AG04450 (cell line): ENCODE measurements at places on chromosomes 5 and 9.

DNA sequence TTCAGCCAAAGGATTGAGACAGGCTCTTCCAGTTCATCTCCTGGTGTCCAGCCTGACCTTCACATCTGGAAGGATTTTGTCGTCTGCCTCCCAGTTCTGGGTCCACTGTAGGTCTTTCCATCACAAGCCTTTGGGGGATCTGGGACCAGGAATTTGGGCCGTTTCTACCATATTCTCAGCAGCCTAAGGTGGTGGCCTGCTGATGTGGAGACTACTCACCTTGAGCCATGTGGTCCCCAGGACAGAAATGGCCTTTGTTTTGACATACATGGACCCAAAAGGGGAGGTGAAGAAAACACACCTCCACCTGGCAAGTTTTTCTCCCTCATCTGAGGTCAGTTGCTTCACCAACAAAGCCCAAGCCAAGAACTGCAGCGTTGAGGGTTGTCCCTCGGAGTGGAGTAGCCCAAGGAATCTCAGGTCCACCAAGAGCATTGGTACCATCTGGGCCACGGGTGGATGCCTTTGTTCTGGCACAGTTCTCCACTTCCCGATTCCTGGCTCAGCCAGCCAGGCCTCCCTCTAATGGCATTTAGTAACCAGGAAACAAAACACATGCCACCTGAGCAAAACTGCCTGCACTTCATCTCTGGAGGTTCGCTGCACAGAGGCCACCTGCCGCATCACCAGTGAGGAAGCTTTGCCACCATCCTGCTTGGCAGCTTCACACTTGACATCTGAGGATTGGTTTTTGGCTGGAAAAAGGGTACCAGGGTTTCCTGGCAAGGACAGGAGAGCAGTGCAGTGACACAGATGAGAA, 24.7 kb downstream of the AMBP start:
- no peak for DNase-seq

- DNase-seq = no peak
Measured at GRCh38 chr9:106417685-106418084, 445.3 kb upstream of the ZNF462 start.

DNA sequence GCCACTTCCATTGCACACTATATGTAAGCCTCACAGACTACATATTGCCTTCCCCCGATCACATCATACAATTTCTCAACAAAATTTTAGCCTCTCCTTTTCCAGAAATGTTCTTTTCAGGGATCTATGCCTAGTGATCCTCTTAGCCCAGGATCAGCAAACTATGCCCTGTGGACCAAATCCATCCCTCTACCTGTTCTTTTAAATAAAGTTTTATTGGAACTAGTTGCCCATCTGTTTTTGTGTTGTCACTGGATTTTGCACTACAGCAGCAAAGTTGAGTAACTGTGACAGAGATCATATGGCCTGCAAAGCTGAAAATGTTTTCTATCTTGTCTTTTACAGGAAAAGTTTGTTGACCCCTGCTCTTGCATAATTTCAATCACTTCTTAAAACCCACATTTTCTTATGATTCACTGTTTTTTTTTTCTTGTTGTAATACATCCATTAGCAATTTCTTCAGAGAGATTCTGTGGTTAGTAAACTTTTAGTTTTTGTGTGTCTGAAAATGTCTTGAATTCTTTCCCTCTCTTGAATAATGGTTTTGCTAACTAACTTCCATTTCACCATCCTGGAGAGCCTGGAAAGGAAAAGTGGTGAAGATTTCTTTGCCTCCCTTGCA, 7.1 kb downstream of the TXNDC8 start:
- DNase-seq = no peak

DNA sequence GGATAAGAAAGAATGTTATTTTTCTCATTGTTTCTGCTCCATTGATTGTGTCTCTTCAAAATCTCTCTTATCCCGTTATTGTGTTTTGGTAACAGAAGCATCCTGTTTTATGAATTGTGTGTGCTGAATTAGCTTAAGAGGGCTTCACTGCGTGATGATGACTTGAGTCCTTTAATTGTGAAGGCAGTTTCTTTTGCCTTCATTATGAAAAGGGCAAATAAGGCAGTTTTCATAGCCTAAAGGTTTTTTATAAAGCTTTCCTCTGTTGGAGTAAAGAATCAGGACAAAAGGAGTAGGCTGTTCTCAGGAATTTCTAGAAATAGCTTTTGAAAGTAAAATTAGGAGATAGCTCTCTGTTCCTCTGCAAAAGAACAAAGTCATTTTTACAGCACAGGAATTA, 169.8 kb downstream of the FOCAD start:
- no peak for DNase-seq

GRCh38 chr9:77911928-77912327, 119.7 kb downstream of the GNAQ start:
- DNase-seq = no peak

DNA sequence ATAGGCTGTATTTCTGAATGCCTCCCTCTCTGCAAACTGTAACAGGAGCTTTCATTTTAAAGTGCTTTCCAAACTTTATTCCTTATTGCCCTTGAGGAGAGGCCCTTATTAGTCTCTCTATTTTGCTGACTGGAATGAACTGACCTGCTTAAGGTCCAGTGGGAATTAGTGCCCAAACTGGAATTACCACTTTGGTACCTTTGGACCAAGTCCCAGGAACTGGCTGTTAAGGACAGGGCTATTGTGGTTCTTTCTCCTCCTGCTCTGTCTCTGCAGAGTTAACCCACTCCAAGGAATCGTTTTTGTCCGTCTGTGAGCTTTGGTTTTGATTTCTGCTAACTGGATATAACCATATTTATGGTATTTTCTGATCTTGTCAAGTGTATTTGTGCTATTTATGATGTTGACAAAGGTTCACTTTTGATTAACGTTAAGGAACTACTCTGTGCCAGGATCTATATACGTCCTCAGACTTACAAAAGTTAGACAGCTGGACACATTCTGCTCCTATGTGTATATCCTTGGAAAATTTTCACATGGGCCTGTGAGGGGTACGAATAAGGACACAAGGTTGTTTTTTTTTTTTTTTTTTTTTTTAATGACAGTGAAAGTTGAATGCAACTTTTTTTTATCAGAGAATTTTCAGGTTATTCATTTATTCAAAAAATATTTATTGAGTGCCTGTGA, 189.1 kb upstream of the ANKRD55 start:
- DNase-seq = no peak

DNA sequence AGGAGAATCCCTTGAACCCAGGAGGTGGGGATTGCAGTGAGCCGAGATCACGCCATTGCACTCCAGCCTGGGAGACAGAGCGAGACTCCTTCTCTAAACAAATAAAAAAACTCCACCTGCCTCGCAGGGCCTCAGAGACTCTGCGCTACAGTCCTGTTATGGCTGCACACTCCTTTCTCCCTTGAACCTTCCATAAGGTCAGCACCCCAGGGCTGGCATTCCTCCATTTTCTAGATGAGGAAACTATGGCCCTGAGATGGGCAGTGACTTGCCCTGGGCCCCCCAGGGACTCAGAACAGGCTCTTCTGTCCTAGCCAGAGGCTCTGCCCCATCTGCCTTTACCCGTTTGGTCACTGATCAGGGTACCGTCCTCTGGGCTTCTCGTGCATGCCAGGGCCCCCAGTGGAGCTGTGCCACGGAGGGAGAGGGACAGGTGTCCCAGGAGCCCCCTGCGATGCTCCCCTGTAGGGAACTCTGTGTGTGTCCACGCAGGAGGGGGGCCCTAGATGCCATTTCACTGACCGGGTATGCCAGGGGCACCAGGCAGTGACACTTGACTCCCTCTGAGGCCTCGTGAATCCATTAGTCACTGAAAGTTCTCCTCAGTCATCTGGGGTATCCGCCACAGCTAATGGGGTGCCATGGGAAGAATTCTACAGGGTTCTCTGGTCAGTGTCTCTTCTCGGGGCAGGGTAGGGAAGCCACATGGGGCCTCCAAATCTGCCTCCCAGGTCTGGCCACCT, 16.2 kb downstream of the RALGDS start:
- no peak for DNase-seq

DNA sequence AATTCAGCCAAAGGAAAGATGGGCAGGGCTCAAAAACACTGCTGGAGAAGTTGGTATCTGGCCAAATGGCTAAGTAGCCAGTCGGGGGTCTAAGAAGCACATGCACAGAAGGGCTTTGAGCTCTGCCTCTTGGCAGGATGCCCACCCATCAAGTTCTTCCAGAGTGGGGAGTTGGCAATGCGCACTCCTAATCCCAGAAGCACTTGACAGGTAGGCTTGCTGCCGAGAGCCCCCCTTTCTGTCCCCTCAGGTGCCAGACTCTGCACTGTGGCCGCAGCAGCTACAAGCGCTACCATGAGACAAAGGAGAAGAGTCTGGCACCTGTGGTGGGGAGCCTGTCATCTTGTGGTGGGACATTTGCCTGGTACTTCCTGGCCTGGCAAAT, 252.9 kb upstream of the SLC24A2 start:
- DNase-seq = no peak

- no peak for DNase-seq
Measured at GRCh38 chr9:34267660-34268059, 61.4 kb downstream of the KIF24 start.

- DNase-seq = no peak
Measured at GRCh38 chr5:176529741-176530141, 7.5 kb downstream of the RNF44 start.

- DNase-seq = no peak
Measured at GRCh38 chr5:66232275-66232674, 88.2 kb downstream of the SREK1 start.

- no peak for DNase-seq
Measured at GRCh38 chr9:136090768-136091581, 4.1 kb downstream of the NACC2 start.

DNA sequence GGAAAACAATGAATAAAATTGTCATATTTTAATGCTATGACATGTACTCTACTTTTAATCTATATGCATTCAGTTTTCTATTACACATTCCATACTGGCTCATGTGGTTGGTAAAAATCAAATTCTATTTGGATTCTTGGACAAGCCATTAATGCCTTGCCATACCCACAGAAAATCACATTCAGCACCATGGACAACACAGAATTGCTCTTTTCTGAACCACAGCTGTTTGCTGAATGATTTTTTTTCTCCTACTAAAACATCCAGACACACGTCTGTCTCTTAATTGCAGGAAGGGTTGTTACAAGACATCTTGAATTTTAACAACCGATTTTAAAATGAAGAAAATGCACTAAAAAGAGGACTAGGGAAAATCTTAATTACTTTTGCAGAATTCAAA, 675.6 kb downstream of the BRINP1 start:
- no peak for DNase-seq

DNA sequence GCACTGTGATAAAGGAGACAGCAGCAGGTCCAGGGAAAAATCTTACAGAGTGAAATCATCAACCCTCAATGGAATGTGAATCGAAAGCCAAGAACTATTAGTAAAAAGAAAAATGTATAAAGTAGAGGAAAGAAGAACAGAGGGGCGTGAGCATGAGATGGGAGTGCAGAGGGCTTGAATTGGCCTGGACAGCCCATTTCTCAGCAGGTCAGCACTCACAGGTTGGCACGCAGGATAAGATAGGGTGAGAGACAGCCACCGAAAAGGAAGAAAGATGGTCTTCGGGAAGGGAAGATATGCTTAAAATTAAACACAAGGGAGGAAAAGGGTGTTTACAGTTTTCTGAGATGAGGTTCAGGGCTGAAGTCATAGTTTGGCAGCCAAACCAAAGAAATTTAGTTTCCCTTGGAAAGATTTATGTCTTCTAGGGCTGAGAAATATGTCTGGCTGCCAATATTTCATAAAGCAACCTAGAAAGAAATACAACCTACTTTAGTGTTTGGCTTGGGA, 524.7 kb downstream of the SPATA31D1 start:
- peak; percentile 55 for DNase-seq

GRCh38 chr9:79735023-79735779, 163.4 kb downstream of the TLE4 start:
- no peak for DNase-seq

GRCh38 chr5:9192266-9192665, 353.6 kb downstream of the SEMA5A start:
- DNase-seq = no peak

DNA sequence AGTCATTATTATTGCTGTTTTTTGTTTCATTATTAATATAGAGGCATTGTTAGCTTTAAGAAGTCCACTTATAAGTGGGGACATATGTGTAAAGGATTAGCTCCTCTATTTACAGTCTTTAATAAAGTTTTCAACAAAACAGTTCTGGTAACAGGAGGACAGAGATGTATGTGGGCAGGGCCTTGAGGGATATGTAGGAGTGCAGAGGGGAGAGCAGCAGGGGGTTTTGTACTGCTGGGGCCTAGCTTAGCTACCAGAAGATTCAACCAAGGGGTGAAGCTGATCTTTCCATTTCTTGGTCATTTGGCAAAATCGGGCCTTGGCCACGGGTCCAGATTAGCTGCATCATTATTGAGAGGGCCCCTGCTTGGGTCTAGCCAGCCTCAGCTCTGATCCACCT, 89.9 kb downstream of the PPARGC1B start:
- DNase-seq = no peak

- DNase-seq = no peak
Measured at GRCh38 chr9:81822967-81823366, 105.3 kb upstream of the SPATA31D4 start.

GRCh38 chr5:141858079-141858765, 20.0 kb downstream of the PCDH1 start:
- no peak for DNase-seq

DNA sequence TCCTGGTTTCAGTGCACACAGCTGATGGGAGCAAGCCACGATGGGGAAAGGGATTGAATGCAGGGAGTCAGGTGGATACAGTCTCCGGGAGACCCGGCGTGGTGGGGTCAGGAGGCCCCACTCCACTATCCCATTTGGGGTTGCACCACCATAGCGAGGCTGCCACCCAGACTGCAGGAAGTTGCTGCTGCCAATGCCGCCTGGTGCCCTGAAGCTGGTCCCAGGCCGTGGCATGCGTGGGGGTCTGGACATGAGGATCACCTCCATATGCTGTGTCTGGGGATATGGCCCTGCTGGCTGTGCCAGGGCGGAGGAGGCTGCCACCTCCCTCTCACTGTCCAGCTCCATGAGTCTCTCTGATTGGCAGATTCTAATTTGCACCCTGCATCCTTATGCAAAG, 45.3 kb downstream of the COL5A1 start:
- no peak for DNase-seq

DNA sequence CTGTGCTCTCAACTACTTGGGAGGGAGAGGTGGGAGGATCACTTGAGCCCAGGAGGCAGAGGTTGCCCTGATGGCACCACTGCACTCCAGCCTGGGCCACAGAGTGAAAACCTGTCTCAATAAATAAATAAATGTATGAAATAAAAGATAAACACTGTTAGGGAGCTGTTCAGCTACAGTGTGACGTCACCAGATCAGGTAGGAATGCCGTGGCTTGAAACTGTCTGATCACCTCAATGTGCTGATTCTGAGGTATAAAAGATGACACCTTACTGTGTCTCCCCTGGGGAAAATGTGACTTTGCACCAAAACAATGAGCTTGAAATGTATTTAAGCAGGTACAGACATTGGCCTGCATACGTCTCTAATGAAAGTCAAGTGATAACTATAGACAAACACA, 133.3 kb downstream of the ADAMTS16 start:
- no peak for DNase-seq

DNA sequence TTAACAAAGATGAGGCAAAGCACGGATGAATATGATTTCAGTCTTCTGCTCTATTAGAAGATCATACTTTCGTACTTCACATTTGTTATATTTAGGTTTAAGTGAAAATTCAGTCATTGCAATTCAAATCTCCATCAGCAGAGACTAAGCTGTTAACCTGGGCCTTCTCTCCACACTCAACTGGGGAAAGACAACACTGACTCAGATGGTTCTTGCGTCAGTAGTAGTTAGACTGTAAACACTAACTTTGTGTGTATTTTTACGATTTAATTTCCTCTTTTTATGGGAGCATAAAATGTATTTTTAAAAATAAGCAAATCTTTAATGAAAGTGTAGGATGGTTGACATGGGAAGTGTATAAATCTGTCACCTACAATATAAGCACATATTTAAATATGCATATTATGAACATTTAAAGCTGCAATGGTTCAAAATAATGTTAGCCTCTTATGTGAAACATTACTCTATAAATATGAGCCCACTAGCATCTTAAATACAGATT, 42.7 kb upstream of the ZNF608 start:
- DNase-seq = no peak
